CD4-positive, alpha-beta T cell treated with Interleukin-15 for 4 hours (primary cell): ENCODE measurements at places on chromosomes 16 and 17.
A peak's percentile ranks its signal among the peaks of the same experiment; 100 is the strongest.

GRCh38 chr17:68778726-68779125 lies 176.5 kb downstream of the ABCA8 start:
- no peak for DNase-seq

DNA sequence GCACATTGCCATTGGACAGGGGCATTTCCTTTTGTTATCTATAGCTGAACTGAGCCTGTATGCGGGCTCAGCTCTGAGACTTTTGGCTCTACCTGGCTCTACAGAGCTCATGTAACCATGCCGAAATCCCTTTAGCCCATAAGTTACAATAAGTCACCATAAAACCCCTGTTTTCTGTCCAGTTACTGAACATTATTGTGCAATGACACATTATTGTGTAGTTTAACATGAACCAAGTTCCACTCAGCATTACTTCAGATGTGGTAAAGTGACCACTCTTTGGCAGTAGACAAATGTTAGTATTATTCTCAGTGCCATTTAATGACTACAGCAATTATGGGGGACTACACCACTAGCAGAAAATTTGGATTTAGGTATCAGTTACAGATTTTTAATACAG lies 65.4 kb upstream of the RASL10B start:
- no peak for DNase-seq

DNA sequence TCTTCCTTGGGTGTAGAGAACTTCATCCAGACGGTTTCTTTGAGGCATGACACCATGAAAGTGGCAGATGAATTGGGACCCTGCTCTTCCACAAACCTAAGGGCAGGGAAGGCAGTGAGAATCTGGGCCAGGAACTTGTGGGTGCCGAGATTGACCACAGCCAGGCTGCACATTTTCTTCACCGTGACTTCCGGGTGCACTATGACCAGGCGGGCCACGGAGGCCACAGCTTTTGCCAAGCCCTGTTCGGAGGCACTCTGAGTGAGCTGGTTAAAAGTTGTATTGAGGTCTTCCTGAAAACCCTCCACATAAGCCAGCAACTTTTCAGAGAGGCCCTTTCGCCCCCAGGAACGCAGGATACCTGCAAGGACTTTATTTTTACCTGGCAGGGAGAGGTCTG lies 5.9 kb downstream of the GEMIN4 start:
- no peak for DNase-seq

DNA sequence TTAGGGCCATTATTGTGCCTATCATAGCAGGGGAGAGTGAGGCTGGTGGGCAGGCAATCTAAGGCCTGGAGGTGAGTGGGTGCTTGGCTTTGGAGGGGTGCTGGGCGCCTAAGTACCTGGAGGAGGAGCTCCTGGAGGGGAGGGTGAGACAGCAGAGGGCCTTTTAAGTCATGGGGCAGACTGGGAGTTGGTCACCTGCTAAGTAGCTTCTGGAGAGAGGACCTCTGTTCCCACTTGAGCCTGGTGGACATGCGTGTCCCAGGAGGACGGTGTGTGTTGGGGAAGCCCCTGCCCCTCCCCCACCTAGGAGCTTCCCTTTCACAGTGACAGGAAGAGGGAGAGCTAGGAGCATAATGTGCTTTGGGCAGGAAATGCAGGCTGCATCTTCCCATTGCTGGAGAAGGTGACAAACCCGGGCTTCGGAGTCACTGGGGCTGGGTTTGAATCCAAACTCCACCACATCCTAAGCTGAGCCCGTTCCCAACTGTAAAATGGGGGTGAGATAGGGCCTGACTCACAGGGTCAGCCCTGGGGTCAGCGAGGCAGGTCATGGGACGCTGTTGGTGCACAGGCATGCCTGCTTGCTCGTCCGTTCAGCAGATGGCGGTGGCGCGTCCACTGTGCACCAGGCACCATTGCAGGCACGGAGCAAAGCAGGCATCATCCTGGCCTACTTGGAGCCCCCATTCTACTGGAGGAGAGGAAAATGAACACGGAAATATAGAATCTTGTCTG lies 37.9 kb downstream of the CMIP start:
- DNase-seq, result no peak

GRCh38 chr17:17843096-17843495 lies 6.3 kb upstream of the SREBF1 start:
- no peak for DNase-seq

DNA sequence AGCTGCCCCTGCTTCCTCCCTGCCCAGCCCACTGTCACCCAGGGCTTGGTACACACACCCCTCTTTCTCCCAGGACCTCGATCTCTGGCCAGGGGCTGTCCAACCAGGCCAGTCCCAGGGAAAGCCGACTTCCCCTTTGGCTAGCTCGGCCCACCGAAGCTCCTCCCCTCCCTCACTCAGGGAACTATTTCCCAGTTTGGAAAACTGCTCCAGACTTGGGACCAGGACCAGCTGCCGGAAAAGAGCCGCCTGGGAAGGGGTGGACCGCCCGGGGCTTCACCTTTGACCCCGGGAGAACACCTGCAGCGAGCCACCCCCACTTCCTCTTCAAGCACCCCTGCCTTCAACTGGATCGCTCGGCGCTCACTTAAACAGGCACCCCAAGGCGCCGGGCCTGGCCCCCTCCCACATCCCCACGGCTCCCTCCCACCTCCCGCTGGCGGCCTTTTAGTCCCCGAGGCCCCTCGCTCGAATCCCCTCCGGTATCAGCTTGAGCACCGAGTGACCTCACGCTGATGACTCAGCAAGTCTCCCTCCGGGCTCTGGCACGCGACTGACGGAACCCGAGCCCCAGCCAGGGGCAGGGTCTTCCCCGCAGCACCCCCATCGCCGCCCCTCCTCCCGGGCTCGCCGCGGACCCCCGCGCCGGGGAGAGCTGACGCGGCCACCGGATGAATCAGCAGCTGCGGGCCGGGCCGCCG lies 934 bp downstream of the MAFG start:
- peak; percentile 52 for DNase-seq

DNA sequence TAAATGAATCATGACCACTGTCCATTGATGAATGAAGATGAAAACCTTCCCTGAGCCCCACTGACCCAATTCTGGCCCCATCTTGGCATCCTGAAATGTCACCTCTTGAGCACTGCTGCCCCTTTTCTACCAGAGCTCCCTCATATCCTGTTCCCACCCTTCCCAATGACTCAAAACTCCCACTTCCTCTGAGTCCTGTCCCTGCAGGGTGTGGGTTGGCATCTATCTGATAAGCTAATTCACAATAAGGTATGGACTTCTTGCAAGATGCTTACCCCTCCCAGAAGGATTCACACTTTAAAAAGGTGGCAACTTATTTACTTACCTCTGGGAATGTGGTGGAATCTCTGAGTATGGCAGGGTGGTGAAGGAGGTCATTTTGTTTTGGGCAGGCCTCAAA lies 13.3 kb upstream of the CSNK2A2 start:
- DNase-seq, result no peak

DNA sequence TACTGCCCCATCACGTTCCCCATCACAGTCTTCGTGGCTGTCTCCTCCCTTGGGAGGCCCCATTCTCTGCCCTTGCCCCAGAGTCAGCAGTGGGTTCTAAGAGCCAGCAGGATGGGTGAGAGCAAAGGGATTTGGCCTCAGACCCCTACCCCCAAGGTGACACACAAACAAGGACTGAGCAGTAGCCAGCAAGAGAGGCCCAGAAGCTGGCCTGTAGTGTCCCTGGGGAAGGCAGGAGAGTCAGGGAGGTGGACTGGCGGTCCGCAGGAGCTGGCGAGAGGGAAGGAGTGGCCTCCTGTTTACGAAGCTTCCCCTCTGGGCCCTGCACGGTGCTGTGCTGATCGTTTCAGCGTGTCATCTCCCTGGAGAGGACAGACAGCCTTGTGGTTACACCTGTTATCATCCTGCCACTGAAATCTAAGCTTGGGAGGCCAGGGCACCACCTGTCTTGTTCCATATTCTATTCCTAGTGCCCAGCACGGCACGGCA lies 8.4 kb downstream of the WDR81 start:
- no peak for DNase-seq

- no peak for DNase-seq
Measured at GRCh38 chr17:28033972-28034714, 8.3 kb upstream of the NLK start.

GRCh38 chr17:10286324-10286723 lies 86.5 kb downstream of the MYH13 start:
- no peak for DNase-seq

- DNase-seq, result no peak
Measured at GRCh38 chr16:65125871-65126270, 4.0 kb upstream of the CDH11 start.

DNA sequence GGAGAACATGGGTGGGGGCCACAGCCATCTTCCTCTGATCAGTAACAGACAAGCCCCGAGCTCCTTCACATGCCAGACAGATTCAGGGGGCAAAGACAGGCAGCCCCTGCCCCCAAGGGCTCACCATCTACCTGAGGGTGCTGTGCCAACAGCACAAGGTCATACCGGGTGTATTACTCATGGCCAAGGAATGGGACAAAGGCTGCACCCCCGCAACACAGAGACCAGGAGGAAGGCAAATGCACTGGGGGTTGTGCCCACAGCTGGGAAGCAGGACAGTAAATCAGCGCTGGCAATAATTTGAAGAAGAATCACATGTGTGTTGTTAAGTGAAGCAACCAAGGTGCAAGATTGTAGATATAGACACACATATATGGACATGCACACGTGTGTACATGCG lies 137.1 kb downstream of the C16orf95 start:
- DNase-seq, result no peak

- DNase-seq, result peak; percentile 14
Measured at GRCh38 chr16:1297018-1297696, 12.3 kb upstream of the UBE2I start.

DNA sequence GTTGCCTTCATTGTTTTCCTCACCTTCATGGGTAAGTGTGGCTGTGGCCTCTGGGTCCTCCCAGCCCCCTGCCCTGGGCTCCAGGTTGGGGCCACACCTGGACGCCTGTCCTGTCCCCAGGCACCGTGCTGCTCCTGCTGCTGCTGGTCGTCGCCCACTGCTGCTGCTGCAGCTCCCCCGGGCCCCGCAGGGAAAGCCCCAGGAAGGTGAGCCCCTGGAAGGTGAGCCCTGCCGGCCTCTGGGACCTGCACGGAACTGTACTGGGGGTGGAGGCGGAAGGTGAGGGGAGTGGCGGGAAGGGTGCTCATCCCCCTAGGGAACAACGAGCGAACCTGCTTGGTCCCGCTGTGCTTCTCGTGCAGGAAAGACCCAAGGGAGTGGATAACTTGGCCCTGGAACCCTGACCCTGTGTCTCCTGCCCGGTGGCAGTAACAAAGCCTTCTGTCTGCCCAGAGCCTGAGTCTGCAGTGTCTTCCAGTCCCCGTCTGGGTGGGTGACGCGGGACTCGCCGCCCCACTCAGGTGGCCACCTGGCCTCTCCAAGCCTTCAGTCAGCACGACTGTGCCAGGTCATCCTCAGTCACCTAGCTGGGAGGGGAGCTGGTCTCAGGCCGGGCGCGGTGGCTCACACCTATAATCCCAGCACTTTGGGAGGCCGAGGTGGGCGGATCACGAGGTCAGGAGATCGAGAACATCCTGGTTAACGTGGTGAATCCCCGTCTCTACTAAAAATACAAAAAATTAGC lies 831 bp downstream of the SMIM22 start:
- DNase-seq, result no peak

GRCh38 chr17:40750391-40750790 lies 4.7 kb downstream of the KRT25 start:
- no peak for DNase-seq

DNA sequence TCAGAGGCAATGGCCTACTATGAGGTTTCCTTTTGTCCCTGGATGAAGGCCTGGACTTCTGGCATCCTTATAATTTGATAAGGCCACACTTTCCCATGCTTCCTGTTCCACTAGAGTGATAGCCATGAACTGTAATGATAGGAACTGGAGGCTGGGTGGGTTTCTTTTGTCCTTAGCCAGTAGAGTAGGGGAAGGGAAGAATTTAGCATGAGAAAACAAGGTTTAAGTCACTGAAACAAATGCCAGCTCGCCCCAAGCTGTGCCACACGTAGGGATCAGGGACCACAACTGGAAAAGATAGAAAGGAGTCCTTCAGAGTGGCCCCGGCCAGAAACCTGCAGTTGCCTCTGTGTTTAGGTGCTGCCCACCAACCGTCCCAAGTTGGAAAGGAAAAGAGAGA lies 80.9 kb upstream of the C17orf78 start:
- DNase-seq, result no peak

DNA sequence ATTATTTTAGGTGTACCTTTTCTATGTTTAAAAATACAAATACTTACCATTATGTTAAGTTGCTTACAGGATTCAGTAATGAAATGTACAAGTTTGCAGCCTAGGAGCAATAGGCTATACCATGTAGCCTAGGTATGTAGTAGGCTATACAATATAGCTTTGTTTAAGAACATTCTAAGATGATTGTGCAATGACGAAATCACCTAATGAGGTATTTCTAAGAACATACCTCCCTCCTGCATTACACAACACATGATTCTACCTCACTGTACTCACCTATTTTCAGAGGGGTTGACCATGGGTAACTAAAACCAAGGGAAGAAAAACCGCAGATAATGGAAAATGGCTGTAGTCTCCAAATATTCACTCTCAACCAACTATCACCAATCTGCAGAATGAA lies 35.3 kb upstream of the TBC1D3K start:
- DNase-seq, result no peak

DNA sequence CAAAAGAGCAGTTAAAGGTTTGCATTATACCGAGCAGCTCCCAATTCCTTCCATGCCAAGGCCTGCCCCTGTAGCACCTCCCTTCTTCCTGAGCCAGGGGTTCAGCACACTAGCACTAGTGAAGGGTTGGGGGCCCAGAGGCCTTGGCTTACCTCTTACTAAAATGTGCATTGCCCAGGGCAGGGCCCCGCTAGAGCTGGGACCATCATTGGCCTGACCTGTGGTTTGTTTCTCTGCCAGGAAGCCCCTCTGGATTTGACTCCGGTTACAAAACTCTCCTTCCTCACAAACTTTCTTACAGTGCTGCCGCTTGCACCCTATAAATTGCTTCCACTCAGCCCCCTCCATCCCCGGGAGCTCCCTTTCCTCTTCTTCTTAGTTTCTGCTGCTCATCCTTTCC lies 33.8 kb downstream of the MPRIP start:
- DNase-seq, result no peak

DNA sequence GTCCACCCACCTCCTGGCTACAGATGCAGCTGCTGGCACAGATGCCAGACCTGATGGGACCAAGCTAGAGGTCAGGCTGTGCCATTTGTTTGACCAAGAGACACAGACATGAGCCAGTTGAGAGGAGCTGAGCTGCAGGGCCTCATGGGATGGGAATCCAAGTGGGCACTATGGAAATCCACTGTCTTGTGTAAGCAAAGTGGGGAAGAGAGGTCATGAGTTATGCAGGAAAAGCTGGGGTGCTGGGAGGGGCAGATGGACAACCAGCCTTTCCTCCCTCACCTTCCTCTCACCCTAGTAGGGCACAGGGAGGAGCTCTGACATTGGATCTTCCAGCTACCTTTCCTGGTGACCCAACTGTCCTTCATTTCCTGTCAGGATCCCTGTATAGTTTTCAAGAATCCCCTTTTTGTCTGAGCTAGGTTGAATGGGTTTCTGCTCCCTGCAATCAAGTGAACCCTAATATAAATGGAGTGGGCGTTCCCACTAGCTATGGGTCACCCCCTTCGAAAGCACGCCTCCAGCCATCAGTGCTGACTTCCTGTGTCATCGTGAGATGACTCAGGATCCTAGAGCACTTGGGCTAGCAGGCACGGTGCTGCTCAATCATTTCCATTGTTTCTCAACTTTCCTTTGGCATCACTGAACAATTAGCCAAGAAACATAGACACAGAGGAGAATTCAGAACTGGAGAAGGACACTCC lies 13.6 kb downstream of the ATPAF2 start:
- peak; percentile 34 for DNase-seq

- DNase-seq, result no peak
Measured at GRCh38 chr16:53132406-53132805, 77.6 kb downstream of the CHD9 start.
